Stimulated activated CD4-positive, alpha-beta T cell treated with anti-CD3 and anti-CD28 coated beads, Interleukin-15, amount 100 ng/mL, for 1 hour (primary cell): ENCODE measurements at places on chromosomes 16 and 17.

GRCh38 chr17:48734333-48735061 lies 5.9 kb upstream of the HOXB13 start:
- no peak for DNase-seq

- no peak for DNase-seq
These were observed 31.5 kb downstream of the ZFHX3 start for GRCh38 chr16:73016488-73016830.

- DNase-seq = peak; percentile 51
These were observed 982 bp upstream of the NEURL4 start for GRCh38 chr17:7329997-7330637.

- no peak for DNase-seq
These were observed 16.4 kb upstream of the RHBDF2 start for GRCh38 chr17:76517638-76518038.

DNA sequence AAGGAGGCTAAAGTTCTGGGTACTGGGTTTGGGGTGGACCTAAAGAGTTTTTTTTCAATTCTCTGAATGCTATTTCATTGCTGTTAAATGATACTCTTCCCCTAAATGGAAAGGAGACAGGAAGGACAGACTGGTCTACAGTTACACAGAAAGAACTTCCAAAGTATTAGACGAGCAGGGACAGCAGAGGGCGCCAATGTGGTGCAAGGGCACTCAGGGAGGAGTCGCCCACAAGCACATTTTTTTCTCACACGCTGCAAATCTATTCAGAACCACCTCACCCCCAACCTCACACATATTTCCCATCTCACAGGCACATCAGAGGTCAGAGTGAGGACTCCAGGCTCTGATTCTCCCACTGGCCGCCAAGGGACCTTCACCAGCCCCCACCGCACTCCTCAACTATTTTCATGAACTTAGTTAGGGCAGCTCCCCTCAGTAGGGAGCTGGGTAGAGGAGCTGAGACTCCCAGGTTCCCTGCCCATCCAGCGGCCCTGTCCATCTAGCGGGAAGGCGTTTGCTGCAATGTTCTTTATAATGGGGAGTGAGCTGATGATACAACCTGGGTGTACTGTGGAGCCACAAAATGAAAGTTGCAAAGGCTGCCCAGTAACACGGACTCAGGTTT lies 6.8 kb upstream of the CA4 start:
- DNase-seq = peak; percentile 25

GRCh38 chr16:56765949-56766348 lies 36.0 kb downstream of the NUP93 start:
- DNase-seq = no peak

GRCh38 chr17:62172492-62173291 lies 107.6 kb upstream of the MED13 start:
- DNase-seq = no peak

DNA sequence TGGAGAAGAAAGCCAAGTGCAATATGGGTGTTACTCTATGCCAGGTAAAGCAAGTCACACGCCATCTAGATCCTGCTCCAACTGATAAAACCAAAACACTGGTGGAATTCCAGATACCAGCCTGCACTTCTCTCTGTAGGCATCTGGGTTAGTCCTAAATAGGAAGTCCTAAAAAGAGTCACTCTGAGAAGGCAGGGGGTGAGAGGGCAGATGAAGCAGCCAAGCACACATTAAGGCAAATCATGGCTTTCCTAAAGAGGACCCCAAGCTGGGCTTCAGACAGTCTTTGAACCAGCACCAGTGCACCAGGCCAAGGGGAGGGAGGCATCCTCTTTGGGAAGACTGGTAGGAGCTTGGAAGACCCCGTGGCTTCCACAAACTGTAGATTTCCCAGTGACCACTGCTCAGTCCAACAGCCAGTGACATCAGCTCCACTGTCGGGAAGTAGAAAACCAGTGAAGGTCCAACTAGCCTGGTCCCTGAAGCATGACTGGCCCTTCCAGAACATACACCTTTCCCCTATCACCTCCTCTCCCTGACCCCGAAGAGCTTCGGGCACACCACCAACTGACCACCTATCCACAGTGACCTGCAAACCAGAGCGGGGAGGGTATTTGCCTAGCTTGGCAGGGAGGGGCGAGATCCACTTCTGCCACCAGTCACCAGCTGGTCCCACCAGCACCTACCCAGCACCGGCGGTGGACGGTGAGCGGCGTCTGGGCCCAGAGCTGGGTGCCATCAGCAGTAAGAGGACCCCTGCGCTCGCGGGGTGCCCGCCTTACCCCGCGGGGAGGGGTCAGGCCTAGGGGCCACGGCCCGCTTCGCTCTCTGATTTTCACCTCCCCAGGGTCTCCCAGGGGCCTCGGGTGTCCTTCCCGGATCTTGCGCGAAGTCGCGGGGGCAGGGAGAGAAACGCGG lies 1.0 kb downstream of the LITAF start:
- DNase-seq = no peak

DNA sequence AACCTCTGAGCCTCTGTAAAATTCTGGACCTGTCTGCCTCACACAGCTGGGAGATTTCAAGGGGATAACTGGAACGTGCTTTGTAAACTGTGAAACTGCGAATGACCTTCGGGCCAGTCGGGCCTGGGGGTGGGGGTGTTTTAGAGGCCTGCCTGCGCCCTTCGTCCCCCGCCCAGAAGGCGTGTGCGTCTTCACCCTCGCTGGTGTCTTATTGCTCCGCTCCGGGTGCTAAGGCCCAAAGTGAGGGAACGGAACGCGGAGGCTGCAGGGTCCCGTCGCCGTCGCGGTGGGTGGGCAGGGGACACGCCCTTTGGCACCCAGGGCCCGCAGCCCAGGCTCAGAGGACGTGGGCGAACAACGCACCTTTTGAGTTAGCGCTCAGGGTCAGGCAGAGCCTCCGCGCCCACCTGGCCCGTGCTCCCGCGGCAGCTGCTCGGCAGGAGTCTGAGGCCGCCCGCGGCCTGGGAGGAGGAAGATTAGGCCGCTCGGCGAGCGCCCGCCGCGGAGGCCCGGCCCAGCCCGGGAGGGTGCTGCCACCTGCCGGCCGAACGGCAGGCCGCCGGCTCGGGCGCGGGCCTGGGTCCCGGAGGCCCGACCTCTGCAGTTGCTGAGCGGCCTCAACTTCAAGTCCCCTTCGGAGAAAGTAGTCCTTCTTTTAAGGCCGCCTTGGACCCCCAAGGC lies 29.7 kb downstream of the DCAKD start:
- peak; percentile 39 for DNase-seq

- DNase-seq = no peak
These were observed 342.2 kb upstream of the TNRC6C start for GRCh38 chr17:77616254-77616731.

DNA sequence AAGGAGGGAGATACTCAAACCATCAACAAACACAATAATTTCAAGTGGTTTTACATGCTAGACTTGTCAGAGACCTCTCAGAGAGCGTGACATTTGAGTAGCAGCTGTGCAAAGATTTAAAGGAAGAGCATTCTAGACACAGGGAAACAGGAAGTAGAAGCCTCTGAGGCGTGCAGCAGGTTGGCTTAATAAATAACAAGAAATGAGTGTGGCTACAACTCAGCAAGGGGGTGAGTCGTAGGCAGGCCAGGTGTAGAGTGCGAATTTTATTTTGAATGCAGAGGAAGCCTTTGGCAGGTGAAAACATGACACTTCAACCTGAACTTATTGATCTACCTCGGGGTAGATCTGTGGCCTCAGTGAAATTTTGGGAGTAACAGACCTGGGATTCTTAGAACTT lies 73.2 kb upstream of the MRTFB start:
- DNase-seq = no peak

DNA sequence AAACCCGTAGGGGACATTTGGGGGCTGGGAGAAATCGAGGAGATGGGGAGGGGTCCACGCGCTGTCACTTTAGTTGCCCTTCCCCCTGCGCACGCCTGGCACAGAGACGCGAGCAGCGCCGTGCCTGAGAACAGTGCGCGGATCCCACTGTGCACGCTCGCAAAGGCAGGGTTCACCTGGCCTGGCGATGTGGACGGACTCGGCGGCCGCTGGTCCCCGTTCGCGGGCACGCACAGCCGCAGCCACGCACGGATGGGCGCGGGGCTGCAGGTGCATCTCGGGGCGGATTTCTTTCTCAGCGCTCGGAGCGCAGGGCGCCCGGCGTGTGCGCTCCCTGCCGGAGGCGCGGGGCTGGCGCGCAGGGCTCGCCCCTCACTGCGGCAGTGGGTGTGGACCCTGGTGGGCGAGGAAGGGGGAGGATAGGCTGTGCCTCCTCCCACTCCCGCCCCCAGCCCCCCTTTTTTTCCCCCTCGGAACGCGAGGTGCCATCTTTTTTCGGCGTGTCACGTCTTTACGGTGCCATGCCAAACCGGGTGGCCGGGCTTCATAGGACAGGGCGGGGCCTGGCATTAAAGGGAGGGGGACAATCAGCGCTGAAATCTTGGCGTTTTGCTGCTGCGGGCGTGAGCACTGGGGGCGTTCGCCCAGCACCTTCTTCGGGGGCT lies 1.1 kb downstream of the MAPT start:
- no peak for DNase-seq

- DNase-seq = no peak
These were observed 4.2 kb downstream of the BCAR1 start for GRCh38 chr16:75247249-75247648.

- DNase-seq = no peak
These were observed 15.3 kb upstream of the UBE2I start for GRCh38 chr16:1293921-1294656.

- no peak for DNase-seq
These were observed 24.4 kb downstream of the CRK start for GRCh38 chr17:1431631-1432104.

GRCh38 chr16:82368041-82368440 lies 198.0 kb upstream of the MPHOSPH6 start:
- no peak for DNase-seq

GRCh38 chr16:80704751-80705505 lies 99.5 kb downstream of the CDYL2 start:
- DNase-seq = no peak

DNA sequence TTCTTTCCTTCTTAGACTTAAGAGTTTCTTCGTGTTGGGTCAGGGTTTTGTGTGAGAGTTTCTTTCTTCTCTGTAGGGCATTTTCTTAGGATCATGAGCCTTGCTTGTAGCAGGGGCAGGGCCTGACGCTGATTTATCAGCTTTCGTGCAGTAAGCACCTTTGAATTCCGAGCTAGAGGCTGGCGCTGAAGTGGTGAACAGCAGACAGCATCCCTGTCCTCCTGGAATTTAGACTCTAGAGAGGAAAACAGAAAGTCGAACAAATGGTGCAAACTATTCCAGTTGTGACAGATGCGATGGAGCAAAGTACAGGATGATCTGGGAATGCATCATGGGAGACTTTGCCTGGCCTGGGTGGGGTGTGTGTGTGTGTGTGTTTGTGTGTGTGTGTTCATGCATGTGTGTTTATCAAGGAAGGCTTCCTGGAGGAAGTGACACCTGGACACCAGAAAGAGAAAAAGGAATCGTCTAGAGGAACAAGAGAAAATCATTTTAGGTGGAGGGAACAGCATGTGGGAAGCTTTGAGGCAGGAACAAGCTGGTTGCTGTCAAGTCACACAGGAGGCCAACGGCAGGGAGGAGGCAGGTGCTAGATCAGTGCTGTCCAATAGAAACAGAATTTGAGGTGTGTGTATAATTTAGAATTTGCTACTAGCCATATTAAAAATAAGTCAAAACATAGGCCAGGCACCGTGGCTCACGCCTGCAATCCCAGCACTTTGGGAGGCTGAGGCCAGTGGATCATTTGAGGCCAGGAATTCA lies 60.2 kb downstream of the WWP2 start:
- no peak for DNase-seq
